Suppressor macrophage treated with lipopolysaccharide for 1 hour (primary cell): ENCODE measurements at places on chromosomes 12 and 14.

DNA sequence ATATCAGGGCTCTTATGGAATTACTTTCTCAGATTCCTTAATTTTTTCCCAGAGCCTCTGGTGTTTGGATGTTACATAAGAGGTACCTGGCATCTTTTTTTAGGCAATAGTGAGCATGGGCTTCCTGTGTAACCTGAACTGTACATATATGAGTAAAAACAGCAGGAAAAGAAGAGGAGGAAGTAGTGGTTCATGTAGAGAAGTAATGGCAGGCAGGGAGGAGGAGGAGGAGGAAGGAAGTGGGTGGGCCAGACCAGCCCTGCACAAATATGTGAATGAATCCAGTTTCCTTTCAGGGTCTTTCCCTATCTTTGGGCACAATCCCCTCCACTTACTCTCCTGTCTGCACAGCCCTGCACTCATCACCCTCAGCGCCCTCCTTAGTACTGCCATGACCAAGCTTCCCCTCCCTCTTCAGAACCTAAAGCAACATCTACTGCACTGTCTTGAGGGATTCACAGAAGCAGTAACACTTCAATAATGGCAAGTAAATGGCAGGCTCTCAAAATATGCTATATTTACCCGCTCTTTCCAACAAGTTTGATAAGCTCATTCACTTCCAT is 40.9 kb upstream of the GSG1 start:
- no peak for DNase-seq

- DNase-seq, result no peak
Measured at GRCh38 chr12:120006258-120006975, 17.4 kb downstream of the BICDL1 start.

GRCh38 chr12:82210882-82211281 is 147.3 kb downstream of the CCDC59 start:
- no peak for DNase-seq

GRCh38 chr14:90874599-90874998 is 58.4 kb upstream of the TTC7B start:
- DNase-seq, result no peak

- no peak for DNase-seq
Measured at GRCh38 chr12:49687941-49688340, 19.3 kb downstream of the FMNL3 start.

- DNase-seq, result no peak
Measured at GRCh38 chr12:126727218-126728075, 1539.5 kb upstream of the TMEM132C start.

GRCh38 chr14:51167587-51168214 is 72.3 kb upstream of the TMX1 start:
- peak; percentile 47 for DNase-seq

GRCh38 chr14:37591941-37592481 is 3.0 kb downstream of the FOXA1 start:
- DNase-seq, result no peak

DNA sequence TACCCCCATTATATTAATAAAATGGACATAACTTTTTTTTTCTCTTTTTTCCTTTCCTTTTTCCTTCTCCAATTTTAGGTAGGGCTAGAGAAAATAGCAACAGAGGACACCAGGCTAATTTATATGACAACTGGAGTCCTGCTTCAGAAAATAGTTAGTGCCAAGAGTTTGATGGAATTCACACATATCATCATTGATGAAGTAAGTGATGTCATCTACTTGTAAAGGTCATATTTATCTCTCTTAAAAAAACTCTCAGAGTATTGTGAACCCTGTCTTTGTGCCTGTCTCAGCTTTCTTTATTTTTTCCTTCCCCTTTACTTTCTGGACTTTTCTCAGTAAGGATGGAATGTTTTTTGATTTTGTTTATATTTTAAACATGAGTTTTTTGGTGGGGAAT is 24.3 kb upstream of the RD3L start:
- DNase-seq, result no peak

GRCh38 chr12:90099288-90099687 is 390.6 kb upstream of the ATP2B1 start:
- DNase-seq, result peak; percentile 70

DNA sequence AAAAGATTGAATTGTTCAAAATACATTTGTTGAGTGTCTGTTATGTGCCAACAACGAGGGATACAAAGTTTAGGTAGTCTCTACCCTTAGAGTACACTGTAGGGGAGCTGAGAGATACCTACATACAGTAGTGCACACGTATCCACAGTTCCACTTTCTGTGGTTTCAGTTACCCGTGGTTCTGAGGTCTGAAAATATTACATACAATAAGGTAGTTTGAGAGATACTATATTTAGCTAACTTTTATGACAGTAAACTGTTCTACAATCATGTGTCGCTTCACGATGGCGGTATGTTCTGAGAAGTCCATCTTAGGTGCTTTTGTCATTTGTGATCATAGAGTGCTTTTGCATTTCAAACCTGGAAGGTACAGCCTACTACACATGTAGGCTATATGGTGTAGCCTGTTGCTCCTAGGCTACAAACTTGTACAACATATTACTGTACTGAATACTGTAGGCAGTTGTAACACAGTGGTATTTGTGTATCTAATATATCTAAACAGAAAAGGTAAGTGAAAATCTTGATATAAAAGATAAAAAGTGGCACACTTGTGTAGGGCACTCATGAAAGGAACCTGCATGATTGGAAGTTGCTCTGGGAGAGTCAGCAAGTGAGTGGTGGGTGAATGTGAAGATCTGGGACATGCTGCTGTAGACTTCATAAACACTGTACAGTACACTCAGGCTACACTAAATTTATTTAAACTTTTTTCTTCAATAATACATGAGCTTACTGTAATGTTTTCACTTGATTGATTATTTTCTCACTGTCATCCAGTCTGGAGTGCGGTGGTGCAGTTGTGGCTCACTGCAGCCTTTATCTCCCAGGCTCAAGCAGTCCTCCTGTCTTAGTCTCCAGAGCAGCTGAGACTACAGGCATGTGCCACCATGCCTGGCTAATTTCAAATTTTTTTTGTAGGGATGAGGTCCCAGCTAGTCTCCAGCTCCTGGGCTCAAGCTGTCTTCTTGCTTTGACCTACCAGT is 4.0 kb downstream of the CPSF6 start:
- DNase-seq, result no peak

- peak; percentile 8 for DNase-seq
Measured at GRCh38 chr14:78758333-78758732, 588.2 kb downstream of the NRXN3 start.

DNA sequence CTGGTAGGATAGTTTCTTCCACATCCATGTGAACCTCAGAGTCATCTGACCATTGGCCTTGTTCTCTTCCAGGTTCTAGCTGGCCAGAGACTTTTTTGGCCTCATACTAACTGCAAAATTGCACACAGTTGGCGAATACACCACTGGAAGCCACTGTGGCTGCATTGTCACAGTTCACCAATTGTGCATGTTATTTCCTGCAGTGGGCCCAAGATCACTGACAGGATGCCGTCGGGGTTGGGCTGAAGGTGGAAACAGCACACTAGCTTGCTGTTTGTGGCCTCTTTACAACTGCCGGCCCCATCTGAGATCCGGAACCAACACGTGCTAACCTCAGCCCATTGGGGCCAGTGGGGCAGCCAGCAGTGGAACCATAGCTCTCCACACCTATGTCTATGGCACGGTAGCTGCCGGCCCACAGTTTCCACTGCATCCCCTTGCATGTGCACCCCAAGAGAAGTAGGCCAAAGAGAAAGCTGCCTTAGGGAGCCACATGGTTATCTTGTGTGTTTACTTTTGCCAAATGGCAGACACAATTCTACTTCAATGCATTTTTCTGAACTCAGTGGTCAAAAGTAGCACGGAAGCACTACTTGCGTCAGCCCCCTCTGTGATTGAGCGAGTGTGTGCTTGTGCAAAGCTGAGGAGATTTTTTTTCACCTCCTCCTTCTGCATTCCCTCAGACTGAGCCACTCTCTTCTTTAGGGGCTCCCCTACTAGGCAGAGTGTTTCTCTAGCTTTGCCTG is 464.0 kb downstream of the RAD51B start:
- no peak for DNase-seq

DNA sequence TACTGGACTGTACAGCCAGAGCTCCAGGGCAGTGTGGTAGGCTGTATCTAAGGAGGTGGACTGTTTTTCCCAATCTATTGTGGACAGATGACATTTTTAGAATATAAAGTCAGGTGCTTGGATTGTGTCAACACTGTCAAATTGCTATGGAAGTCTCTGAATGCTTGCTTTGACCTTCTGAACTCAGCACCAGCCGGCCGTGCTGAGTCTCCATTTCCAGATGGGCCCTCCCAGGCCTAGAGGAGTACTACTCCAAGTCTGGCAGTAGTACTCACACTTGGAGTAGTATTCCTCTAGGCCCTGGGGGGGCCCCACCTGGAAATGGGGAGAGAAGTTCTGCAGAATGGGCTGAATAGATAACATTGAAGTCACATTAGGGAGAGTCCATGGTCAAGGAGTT is 16.2 kb upstream of the KCNK13 start:
- DNase-seq, result no peak

GRCh38 chr12:97167598-97167997 is 260.5 kb downstream of the NEDD1 start:
- DNase-seq, result peak; percentile 17

DNA sequence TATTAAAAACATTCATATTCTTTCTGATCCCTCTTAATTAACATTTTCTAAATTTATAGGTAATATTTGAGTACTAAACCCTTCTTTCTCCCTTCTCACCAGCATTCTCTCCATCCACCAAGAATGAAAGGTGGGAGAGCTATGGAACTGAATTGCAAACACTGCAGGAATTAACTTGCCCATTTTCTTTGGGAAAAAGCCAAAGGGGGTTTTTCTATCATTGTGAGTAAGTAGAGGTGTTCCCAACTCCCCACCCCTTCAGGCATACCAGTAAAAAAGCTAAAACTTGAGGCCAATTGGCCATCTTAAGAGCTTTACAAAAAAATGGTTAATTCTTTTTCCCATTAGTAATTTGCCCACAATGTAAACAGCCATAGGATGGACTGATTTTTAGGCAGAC is 23.7 kb downstream of the PCNX1 start:
- DNase-seq, result no peak

DNA sequence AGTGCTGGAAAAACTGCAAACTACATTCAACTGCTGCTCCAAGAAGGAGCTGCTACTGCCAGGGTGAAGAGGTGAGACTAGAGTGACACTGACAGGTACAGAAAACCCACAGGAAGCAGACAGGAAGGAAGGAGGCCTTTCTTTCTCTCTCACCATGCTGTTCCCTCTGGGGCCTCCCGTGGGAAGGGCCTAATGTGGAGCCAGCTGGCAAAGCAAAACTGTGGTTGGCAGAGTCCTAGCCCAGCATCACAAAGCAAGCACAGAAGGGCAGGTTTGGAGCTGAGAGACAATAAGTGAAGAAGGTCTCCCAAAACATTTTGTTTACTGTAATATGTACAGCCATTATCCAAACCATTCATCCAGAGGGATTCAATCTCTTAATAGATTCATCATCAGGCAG is 122.5 kb upstream of the MAX start:
- DNase-seq, result no peak

DNA sequence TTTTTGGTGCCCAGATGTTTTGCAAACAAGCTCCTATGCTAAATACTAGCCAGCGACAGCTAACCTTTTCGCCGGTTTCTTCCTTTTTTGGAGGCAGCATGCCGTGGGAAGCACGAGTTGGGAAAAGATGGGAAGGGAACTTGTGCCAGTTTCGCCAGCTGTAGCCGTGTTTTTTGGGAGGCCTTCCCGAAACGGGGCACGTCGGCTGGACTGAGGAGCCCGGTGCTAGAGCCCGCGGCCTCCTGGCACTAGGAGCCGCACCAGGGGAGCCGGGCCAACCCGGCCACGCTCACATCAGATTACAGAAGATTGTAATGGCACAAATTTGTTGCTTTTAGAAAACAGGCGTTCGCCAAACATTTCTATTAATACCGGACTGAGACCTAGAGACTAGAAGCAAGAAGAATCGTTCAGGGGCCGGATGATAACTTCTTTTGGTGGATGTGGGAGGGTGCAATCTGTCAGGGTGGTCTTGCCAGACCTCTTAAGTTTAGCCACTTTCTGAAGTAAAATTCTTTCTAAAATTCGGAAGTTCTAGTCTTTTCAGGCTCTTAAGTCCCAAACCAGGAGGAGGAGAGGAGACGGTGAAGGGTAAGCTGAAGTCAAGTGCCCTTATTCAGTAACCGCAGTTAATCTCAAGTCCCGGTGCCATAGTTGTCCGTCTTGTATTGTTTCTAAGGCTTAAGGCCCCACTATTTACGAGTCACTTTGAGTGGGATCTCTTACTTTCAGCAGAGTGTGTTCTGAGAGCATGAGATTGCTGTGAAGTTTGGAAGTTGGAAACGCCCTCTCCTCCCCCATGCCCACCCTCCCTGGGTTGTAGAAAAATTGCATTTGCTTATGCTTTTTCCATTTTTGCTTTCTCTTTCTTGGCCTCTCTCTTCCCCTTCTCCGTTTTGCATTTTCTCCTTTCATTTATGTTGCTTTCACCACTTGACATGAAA is 1.3 kb downstream of the RASSF3 start:
- DNase-seq, result peak; percentile 66

- DNase-seq, result no peak
Measured at GRCh38 chr14:36820111-36820709, 158.6 kb downstream of the PAX9 start.

GRCh38 chr14:65533736-65534404 is 121.3 kb downstream of the FUT8 start:
- no peak for DNase-seq

- peak; percentile 46 for DNase-seq
Measured at GRCh38 chr14:69037790-69038454, 58.8 kb upstream of the ACTN1 start.

- no peak for DNase-seq
Measured at GRCh38 chr12:57632073-57632957, 686 bp downstream of the B4GALNT1 start.

- no peak for DNase-seq
Measured at GRCh38 chr12:53684654-53685220, 8.9 kb upstream of the ATP5MC2 start.

GRCh38 chr12:88453323-88453722 is 126.9 kb downstream of the KITLG start:
- no peak for DNase-seq

- no peak for DNase-seq
Measured at GRCh38 chr12:16021026-16021425, 109.9 kb downstream of the DERA start.

DNA sequence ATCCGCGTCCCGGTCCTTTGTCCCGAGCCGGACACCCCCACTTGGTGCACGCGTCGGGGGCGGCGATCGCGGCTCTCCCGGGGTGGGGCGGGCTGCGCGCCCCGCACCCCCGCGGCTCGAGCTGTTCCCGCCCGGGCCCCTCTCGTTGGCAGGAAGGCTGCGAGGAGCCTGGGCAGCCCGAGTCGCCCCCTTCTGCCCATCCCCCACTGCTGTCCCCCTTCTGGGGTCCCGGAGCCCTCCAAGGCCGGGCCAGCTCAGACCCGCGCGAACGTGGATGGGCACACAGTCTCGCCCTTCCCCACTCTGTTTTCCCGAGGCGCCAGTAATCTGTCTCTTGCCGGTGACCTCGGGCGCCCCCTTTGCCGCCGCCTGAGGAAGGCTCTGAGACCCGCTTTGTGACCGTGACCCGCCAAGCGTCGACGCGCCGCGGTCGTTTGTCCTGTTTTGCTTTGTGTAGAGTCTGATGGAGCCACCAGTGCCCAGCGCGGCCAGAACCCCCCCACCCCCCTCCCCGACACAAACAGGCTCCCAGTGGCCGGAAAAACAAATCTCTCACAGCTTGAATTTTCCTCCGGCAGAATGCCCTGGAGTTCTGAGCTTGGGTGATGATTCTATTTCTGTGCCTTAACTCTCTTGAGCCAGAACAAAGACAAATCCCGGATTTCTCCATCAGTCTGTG is 610 bp downstream of the C14orf132 start:
- no peak for DNase-seq

- DNase-seq, result peak; percentile 48
Measured at GRCh38 chr14:79064214-79064613, 894.0 kb downstream of the NRXN3 start.

GRCh38 chr12:124518051-124518932 is 49.1 kb downstream of the NCOR2 start:
- DNase-seq, result peak; percentile 68
